ENCODE measurements at places on chromosomes 5 and 9.

GRCh38 chr9:81855538-81855937, 72.7 kb upstream of the SPATA31D4 start:
- no peak for DNase-seq

GRCh38 chr9:133088146-133088750, 26.5 kb downstream of the CEL start:
- no peak for DNase-seq

- DNase-seq: no peak
These were observed 53.7 kb downstream of the ZNF462 start for GRCh38 chr9:106916466-106917235.

DNA sequence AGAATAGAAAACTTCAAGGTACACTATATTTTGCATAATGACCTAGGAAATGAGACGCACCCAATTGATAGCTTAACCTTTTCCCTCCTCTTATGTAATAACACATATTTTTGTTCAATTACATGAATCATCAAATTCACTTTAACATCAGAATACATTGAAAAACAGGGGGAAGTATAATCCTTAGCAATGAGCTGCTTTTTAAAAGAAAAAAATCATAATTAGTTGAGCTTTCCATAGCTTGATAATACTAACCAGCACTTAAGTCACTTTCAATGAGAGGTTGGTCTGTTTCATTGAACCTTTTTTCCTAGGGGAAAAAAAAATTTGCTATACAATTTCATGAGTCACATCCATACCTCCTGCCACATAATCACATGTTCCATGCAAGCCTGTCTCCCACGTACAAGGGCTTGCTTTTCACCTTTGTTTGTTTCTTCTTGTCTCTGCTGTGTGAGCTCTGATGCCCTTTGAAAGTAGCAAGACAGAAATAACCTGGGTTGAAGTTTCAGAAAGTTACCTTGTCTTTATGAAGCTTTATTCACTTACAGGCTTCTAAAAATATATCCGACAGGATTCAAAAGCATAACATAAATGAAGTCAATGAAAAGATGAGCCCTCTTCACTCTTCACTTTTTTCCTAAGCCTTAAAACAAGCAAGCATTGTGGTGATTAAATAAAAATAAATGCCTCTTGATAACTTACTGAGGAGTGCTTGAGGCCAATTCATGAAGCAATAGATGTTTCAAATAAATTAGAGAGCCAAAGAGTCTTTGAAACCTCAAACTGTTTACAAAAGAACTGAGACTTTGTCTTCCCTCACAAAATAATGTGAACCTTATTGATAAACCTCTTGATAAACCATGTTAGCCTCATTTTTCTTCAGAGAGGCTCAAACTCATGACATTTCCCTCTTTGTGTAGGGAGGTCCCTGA, 108.5 kb downstream of the FEM1C start:
- no peak for DNase-seq

GRCh38 chr5:89991592-89991991, 418.0 kb downstream of the CETN3 start:
- no peak for DNase-seq
